Effector CD8-positive, alpha-beta T cell (primary cell): ENCODE measurements at places on chromosomes 6 and 20.

- no peak for DNase-seq
These were observed 493.7 kb upstream of the SULF2 start for GRCh38 chr20:48278961-48279481.

DNA sequence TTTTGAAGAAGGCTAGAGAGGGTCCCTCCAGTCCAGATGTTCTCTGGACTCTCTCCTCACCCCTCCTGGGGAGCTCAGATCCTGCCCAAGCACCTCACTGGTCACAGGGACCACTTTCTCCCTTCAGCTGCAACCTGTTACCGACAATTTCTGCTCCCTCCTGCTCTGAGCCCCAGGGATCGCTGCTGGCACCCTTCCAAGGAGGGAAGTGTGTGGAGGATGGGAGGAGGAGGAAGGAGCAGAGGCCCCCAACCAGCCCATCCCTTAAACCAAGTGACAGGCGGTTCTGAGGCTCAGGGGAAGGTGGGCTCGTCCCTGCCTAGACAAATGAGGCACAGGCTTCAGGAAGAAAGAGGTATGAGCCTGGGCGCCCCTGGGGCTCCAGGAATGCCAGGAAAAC, 13.9 kb downstream of the PMEPA1 start:
- DNase-seq: no peak

- DNase-seq: no peak
These were observed 424 bp upstream of the KIF13A start for GRCh38 chr6:17987697-17988421.

DNA sequence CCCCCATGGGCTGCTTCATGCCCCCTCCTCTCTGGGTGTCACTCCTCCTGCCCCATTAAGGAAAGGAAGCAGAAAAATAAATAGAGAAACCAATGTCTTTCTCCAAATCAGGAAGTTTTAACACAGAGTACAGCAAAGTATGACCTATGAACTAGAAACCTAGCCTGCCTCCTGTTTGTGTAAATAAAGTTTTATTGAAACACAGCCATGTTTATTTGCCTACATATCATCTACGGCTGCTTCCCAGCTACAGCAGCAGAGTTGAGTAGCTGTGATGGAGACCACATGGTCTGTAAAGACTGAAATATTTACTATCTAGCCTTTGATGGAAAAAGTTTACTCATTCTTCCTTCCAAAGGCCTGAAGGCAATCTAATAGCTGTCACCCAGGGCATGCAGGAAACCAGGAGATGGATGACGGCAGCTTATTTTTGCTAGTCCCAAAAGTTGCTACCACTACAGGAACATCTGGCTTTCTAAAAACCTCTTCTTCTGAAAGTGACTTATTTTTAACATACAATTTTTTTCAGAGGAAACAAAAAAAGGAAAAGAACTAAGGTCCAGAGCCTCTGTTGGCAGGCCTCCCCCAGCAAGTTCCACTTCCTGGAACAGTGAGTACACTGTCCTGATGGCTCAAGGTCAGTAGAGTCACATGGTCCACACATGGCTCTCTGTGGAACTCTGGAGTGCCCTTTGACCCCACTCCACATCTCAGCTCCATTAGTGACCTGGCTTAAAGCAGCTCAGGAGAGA, 287.8 kb downstream of the PTPRT start:
- no peak for DNase-seq

- DNase-seq: no peak
These were observed 8.7 kb downstream of the CHD6 start for GRCh38 chr20:41609474-41609873.

DNA sequence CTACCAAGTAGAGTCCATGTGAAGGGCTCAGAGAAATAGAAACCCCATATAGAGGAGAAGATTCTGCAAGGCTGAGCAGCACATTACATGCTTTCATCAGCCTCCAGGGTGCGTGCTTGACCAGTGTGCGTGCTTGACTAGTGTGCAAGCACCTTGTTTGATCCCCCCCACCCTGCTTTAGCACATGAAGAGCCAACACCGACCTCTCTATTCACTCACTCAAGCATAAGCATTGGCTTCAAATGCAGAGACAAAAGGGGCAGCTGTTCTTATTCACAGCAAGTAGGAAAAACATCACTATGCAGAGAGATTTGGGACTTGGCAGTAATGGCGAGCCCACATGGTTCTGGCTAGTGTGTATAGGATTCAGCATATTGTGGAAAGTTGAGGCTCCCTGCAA, 278.7 kb upstream of the RNF217 start:
- DNase-seq: no peak

DNA sequence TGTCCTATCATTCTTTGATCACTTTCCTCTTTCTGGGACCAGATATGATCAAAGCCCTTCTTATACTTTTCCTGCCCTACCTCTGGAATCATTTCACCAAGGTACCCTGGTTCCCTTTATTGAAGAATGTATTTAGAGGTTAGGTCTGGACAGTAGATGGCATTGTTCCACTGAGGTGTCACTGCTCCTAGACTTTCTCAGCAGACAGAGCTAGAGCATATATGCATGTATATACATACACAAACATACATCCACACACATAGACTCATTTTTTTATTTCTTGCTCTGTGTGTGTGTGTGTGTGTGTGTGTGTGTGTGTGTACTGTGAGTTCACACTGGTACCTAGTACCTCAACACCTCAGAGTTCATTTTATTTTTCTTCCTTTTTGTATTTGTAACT, 40.9 kb downstream of the PTPRA start:
- DNase-seq: no peak

GRCh38 chr6:22237526-22237925, 59.3 kb downstream of the PRL start:
- DNase-seq: no peak

DNA sequence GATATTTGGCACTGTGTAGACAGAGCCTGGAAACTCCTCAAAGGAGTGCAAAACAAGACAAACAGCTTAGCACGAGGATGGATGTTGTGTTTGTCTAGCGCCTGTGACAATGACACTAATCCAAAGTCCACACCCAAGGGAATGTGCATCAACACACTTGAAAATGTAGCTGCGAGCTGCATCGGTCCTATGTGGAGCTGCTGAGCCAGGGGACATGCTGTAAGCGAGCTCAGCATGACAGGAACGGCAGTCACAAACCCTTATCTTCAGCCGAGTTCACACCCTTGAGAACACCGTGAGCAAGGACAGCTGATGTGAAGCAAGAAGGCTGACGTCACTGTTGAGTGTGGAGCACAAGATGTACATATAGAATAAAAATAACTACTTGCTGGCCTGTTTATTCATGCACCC, 684.3 kb downstream of the QKI start:
- DNase-seq: no peak

DNA sequence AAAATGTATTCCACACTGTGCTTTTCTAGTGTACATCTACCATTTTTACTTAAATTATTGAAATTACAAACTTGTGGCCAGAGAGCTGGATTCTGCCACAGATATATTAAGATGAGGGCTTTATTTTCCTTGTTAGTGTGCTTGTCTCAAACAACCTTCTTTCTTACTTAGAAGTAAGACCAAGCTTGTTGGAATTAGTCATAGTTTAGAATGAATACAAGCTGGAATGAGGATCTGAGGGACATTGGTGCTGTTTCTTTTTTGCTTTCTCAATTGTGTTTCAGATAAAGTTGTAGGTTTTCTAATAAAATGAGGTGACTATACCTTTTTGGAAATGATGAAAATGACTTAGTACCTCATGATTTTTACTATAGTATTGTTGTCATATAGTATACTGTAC, 40.3 kb downstream of the UBR2 start:
- DNase-seq: no peak

- no peak for DNase-seq
These were observed 32.9 kb downstream of the PTCHD4 start for GRCh38 chr6:48078120-48078519.

DNA sequence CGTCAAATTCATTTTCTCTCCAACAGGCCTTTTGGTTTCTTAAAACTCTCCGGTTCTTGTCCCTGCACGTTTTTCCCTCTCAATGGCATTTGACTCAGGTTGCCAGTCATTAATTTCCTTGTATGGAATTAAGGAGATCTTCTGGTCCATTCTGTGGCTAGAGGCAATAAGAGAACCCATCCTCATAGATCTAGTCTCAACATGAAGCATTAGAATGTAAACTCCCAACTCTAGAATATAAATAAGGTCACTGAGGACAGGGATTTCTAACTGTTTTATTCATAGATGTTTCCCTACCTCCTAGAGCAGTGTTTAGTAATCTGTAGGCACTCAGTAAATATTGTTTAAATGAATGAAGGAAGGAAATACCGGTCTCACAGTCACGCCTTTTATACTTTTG, 185.2 kb upstream of the FLRT3 start:
- no peak for DNase-seq

DNA sequence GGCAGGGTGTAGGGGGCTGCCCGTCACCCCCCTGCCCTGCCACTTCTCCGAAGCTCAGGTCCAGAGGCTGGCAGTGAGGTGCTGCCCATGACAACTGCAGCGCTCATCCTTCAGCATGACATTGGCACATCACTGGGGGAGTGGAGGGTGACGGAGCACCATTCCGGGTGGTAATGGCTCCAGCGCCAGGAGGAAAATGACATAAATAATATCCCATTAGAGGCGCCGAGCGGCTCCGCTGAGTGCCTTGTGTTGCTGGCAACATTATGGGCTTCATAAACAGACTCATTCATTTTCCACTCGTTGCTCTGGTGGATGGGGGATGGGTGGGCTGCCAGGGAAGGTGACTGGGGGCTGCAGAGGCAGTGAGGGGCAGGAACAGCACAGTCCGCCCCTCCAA, 56.9 kb upstream of the CTNNBL1 start:
- DNase-seq: no peak

- DNase-seq: no peak
These were observed 789.2 kb upstream of the SLC35B3 start for GRCh38 chr6:9224539-9224938.

DNA sequence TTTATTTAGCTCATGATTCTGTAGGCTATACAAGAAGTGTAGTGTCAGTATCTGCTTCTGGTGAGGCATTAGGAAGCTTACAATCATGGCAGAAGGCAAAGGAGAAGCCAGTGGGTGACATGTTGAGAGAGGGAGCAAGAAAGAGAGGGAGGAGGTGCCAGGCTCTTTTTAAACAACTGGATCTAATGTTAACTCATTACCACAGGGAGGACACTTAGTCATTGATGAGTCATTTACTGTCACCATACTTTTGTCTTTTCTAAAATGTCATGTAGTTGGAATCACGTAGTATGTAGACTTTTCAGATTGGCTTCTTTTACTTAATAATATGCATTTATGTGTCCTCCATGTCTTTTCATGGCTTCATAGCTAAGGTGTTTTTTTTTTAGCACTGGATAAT, 58.1 kb downstream of the NUS1 start:
- DNase-seq: no peak

DNA sequence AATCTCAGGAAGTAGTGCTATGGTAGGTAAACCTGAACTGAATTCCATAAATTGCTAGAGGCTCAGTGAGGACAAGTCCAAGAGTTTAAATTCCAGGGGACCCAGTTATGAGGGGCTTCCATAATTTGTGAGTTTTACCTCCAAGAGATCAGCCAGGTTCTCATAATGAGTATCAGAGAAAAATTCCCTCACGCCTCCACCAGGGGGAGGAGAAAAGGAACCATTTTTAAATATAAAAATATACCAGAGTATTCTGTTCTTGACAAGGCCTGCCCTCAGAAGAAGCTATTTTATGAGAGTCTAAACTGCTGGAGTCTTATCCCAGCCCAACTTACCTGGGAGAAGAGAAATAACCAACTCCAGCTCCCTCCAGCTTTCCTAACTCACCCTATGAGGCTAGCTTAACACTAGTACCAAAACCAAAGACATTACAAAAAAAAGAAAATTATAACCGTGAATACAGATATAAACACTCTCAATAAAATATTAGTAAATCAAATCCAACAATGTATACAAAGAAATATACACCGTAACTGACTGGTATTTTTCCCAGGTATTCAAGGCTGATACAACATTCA, 158.7 kb downstream of the TFAP2A start:
- no peak for DNase-seq

- DNase-seq: no peak
These were observed 21.3 kb downstream of the KCNG1 start for GRCh38 chr20:51001430-51002265.

- DNase-seq: no peak
These were observed 22.2 kb upstream of the MYL9 start for GRCh38 chr20:36519012-36519719.

DNA sequence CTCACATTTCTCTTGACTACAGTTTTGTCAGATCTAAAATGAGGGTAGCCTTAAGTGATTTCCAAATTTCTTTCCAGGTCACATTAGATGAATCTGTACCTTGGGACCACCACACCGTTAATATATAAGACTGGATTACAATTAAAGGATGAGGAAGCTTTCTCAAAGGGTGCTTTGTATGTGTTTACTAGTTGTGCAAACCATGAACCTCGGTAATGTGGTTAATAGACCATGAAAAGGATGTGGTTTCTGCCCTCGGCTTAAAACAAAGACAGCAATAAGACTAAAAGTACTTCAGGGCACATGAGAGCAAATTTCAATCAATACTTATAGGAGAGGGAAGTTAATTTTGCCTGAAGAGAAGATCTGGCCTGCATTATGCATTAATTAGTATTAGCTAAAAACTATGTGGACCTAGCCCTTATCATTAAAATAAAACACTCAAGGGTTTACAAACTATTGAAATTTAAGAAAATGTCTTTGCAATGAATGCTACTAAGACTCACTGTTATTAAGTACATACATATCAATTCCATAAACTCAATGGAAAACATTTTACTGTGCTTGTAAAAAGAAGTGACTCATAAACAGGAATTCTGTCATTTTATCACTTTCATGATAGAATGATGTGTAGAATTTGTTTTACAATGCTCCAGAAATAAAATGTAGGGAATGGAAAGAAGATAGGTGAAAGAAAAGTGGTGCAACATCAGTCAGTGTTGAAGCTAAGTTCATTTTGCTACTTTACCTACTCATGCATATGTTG, 936 bp upstream of the TMX4 start:
- DNase-seq: no peak

DNA sequence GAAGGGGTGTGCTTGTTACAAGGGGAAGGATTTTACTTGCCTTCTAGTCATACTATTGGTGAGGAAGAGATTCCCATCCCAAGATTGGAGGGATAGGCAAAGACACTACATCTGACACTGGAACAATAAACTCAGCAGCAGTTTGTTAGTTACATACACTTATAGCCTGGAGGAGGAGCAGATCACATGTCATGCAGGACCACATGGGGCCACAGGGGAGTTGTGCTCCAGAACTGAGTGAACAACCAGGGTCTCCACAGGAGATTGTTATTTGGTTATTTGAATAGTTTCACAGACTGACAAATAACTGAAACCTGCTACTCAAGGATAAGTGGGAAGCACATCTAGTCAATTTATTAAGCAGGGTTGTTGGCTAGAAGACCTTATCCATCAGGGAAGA, 559.4 kb upstream of the MANEA start:
- no peak for DNase-seq

- no peak for DNase-seq
These were observed 150.6 kb downstream of the QKI start for GRCh38 chr6:163565140-163565539.
